ENCODE measurements at places on chromosomes 2 and 18.

DNA sequence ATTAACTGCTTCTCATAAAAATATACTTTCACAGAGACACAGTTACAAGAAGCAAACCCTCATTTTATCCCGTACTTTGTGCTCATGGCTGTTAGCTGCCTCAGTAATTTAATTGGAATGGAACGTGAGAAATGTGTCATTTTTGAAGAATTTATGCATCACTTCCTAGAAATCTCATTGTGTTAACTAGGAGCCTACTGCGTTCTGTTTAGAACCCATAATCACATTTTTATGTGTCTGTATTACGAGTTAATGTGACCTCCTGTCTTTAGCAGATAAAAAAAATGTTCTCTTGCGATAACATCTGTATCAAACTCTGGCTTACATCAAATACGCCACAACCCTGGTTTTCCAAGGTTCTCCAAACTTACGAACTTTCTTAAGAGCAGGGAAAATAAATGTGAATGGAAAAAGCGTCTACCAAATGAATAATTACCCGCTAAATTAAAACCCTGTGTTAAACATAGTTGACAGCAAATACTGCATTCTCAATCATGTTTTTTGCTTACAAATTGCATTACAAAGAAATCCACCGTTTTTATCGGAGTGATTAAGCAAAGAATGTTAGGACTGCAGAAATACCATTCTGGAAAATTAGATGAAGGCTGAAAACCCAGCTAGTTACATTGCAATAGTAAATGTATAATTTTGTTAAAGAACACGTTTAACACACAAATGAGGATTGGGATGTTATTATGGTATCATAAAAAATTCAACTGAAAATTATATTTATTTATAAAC is 12.1 kb upstream of the GBX2 start:
- peak; percentile 50 for DNase-seq

- DNase-seq, result no peak
Observed at GRCh38 chr18:74534150-74534969, at the start of gene CNDP1. Gene CNDP1, plus strand, starts transcription at chr18:74534500. Its CDS starts 168 bp downstream, at chr18:74534668.

DNA sequence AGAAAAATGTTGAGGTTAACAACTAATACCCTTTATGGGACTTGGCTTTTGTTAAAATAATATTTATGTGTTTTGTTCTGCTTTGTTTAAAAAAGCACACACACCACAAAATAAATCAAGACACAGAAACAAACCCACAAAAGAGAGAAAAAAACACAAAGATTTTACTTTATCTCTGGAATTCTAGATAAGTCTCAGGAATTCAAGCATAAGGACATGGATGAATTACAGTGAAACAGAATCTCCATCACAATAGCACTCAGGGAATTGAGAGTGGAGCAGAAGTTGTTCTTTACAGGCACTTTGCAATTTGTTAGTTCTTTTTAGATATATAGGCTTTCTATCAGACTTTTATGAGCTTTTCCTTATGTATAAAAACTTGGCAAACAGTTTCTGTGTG is 360.9 kb upstream of the ZC3H15 start:
- DNase-seq, result no peak

DNA sequence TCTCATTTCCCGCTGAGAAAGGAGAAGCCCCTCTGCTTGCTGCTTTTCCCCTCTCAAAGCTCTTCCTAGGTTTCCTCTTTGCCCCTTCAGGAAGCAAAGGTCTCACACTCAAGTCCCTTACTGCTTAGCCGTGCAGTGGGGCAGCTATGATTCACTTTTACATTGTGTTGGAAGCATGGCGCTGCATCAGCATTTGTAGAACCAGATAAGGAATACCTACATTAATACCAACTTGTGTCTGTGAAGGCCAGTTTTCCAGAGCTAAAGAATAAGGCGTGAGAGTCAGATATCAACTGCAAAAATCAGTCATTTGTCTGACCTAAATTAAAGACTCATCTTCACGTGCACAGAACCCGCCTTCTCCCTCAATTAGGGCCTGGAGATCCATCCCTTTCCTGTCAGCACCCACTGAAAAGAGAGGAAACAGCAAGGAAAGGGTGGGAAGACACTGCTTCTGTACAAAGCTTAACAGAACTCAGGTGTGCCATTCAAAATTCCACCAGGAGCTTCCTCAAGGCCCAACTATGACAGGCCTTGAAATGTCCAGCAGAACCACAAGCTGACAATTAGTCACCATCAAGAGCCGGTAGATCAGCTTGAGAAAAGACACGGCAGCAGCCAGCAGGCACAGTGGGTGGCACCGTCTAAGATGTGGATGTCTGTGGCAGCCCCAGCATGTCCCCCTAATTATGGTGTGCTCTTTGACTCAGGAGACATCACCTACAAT is 16.1 kb upstream of the XDH start:
- no peak for DNase-seq

DNA sequence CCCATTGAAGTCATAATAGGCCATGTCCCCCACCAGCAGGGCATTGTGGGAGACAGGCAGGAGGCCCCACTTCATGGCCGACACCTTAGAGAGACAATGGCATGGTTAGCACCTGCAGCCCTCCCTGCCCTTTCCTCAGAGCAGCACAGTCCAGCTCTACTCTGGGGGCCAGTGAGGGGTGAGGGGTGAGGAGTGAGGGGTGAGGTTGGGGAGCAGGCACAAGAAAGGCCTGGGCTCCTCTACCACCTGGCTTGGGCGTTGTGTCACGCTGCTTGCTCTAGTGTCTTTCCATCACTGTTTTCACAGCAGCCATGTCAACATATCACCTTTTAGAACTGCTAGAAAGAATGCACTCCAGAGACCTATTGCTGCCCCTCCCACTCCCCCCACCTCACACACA is 77.2 kb downstream of the ADD2 start:
- no peak for DNase-seq

GRCh38 chr2:72843301-72843700 is 17.5 kb upstream of the EXOC6B start:
- no peak for DNase-seq

- DNase-seq, result no peak
Observed at GRCh38 chr2:61055557-61055956, 10.1 kb upstream of the SANBR start.

- no peak for DNase-seq
Observed at GRCh38 chr18:78743078-78743477, 236.5 kb upstream of the SALL3 start.

GRCh38 chr2:190837420-190837819 is 43.2 kb upstream of the GLS start:
- DNase-seq, result peak; percentile 69

GRCh38 chr18:3305933-3306332 is 44.0 kb downstream of the MYL12B start:
- DNase-seq, result no peak

GRCh38 chr2:179478771-179479170 is 214.1 kb upstream of the SESTD1 start:
- DNase-seq, result no peak

GRCh38 chr2:86274918-86275275 is 62.5 kb downstream of the REEP1 start:
- DNase-seq, result peak; percentile 41

GRCh38 chr2:68195096-68195495 is 37.4 kb downstream of the PNO1 start:
- no peak for DNase-seq

DNA sequence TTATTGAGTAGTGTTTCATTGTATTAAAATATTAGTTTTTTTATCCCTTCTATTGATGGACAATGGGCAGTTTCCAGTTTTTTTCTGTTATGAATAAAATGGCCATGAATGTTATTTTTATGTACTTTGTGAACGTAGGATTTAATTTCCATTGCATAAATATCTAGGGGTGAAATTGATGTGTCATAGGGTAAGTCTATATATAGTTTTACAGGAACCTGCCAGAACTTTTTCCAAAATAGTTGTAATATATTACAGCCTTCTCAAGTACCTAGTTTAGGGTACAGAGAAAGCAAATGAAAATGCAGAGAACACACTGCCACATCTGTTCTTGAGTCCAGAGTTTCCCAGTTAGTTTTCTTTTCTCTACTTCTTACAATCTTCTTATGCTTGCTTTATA is 378.6 kb downstream of the MEIS1 start:
- no peak for DNase-seq

- no peak for DNase-seq
Observed at GRCh38 chr18:69008538-69008937, 210.7 kb downstream of the CCDC102B start.

GRCh38 chr2:197391220-197391717 is 43.6 kb downstream of the SF3B1 start:
- no peak for DNase-seq

DNA sequence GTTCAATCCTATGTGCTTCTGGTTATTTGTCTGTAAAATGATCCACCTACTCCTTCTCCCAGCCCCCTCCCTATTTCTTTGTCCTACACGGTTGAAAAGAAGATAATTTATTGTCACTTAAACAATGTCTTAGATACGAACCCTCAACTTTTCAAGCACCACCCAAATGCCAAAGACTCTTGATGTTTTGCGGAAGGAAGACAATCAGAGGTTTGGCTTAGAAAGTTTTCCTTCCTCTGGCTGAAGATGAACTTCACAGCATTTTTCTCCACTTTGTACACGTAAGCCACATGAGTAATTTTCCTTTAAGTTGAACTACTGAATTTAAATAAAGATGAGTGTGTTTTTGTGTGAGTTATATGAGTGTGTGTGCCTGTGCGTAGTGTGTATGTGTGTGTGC is 25.5 kb upstream of the SLC8A1 start:
- no peak for DNase-seq

GRCh38 chr2:36653967-36654694 is 42.4 kb upstream of the VIT start:
- no peak for DNase-seq

DNA sequence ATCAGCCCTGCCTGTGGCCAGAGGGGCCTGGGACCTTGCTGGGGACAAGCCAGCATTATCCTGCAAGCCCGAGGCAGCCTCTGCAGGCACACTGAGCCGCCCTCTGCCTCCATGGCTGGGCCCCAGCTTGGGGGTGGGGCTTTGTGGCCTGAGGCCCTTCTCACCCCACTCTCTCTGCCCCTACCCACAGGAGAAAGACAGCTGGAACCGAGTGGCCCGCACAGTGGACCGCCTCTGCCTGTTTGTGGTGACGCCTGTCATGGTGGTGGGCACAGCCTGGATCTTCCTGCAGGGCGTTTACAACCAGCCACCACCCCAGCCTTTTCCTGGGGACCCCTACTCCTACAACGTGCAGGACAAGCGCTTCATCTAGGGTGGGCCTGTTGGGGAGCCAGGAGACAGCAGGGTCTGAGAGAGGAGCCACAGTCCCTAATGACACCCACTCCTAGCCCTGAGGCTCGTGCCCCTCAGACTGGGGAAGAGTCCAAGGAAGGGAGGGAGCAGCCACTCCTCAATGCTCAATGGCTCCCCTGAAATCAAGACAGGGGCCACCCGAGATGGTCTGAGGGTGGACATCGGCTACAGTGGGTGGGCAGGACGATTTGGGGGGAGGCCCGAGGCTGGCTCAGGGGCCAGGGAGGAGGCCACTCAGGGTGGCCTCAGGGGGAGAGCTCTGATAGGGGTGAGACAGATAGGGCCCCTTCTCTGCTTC is 4.4 kb upstream of the CHRNG start:
- DNase-seq, result no peak

GRCh38 chr2:137467246-137467862 is 496.9 kb upstream of the HNMT start:
- DNase-seq, result peak; percentile 44
